ENCODE measurements at places on chromosomes 2 and 18.

DNA sequence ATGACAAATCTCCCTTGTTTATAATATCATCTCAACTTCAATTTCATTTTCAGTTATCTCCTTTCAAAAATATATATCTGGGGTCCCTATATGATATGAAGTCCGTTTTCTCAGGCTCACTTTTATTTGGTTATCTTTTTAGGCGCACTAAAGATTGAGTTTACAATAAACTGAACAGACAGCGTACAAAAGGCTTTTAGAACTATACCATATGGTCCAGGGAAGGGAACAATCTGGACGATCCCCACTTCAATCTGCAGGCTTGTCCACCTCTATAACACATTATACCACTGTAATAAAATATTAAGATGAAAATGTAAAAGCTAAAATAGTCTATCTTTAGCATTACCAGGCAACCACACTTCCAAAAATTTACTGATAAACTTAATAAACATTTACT is 289.9 kb downstream of the ZEB2 start:
- DNase-seq, result no peak

GRCh38 chr2:46545015-46545839 is 65.9 kb downstream of the TMEM247 start:
- no peak for DNase-seq

DNA sequence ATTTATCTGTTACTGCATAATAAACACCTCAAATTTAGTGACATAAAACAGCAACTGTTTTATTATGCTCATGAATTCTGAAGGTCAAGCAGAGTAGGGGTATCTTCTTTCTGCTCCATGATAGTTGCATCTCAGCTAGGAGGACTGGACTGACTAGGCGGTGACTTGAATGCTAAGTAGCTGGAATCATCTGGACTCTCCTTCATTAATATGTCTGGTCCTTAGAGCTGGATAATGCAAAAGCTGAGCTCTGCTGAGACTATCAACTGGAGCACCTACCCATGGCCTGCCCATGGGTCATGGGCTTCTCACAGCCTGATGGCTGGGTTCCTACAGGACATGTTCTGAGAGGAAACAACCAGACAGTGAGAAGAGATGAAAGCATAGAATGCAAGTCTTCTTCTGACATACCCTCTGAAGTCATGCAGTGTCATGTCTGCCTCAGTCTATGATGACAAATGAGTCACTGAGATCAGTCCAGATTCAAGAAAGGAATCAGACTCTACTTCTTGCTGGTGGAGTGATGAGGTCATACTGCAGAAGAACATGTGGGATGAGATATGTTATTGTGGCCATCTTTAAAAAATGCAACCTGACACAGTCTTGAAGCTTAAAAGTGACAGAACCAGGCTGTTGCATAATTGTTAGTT is 174.2 kb upstream of the OSR1 start:
- DNase-seq, result no peak

GRCh38 chr2:204251158-204251997 is 293.9 kb upstream of the PARD3B start:
- no peak for DNase-seq

GRCh38 chr2:28653892-28654662 is 97.6 kb upstream of the PPP1CB start:
- DNase-seq, result no peak

- DNase-seq, result no peak
Measured at GRCh38 chr2:233435436-233436190, 81.3 kb downstream of the DGKD start.

- no peak for DNase-seq
Measured at GRCh38 chr2:240962300-240963064, 35.9 kb upstream of the SNED1 start.

- DNase-seq, result no peak
Measured at GRCh38 chr2:222713002-222713401, 41.5 kb downstream of the MOGAT1 start.

DNA sequence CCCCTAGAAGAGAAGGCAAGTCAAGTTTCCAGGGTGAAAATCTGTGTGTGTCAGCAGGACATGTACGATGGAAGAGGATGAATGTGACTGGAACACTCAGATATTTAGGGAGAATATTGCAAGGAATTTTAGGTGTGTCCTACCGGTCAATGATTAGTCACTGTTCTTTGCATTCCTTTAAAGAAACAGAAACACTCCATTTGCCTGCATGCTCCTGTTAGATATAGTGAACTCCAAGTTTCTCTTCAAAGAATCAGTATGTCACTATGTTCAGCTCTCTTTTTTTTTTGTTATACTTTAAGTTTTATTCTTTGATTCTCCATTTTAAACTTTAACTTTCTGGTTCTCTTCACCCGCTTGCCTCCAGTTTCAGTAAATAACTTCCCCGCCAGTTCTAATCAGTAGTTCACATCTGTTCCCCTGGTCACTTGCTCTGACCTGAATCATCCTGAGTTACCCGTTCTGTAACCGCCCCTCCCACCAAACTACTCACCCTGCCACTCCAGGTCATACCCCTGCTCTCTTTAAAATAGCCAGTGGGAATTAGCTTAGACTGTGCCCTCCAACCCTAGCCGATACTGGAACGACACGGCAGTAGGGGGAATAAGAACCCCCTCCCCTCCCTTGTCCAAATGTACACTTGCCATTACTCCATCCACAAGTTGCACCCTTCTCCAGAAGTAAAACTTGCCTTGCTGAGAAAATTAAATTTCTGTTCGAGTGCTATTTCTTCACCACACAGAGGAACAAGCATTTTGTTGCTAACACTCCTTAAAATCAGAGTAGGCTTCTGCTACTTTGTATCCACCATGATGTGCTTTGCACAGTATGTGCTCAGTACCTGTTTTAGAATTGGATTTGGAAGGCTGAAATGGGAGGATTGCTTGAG is 268.4 kb downstream of the METTL4 start:
- DNase-seq, result no peak

- no peak for DNase-seq
Measured at GRCh38 chr2:70842401-70842800, 6.8 kb upstream of the CD207 start.

DNA sequence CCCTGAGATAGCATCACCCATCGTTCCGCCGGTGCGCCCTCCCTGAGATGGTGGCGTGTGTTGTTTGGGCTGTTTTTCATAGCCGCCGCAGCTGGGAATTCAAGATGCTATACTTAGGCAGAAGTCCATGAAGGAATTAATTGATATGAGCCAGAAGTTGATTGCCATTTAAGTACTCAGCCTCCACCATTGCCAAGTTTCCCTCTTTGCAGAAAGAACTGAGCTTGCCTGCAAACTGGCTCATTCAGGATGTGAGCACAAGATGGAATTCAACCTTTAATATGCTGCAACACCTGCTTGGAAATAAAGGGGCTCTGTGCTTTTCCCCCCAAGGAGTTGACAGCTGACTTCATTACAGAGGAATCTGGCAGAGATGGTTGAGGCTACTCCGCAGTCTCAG is 295.5 kb downstream of the ZNF521 start:
- no peak for DNase-seq

DNA sequence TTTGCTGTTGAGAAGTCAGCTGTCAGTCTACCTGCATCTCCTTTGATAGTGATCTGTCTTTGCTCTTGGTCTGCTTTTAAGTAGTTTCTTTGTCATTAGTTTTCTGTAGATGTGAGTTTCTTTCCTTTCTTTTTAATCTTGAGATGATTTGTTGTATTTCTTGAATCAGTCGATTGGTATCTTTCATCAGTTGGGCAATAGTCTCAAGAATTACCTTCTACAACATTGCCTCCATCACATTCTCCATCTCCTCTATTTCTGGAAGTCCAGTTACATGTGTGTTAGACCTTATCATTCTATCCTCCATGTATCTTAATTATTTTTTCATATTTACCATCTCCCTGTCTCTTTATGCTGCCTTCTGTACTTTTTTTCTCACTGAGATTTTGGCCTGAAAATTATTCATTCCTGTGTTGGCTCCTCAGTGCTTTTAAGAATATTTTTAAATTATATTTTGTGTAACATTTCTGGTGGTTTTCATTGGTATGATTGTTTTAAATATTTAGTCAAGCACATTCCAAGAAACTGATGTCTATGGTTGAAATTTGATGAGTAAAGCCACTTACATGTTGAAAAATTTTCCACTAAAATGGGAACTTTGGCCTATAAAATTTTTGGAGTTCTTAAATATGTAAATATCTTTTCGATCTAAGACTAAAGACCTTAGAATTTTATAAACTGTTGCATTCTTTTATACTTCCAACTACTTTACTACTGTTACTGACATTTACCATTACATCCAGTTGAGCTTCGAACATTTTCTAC is 239.5 kb upstream of the MGAT5 start:
- no peak for DNase-seq

DNA sequence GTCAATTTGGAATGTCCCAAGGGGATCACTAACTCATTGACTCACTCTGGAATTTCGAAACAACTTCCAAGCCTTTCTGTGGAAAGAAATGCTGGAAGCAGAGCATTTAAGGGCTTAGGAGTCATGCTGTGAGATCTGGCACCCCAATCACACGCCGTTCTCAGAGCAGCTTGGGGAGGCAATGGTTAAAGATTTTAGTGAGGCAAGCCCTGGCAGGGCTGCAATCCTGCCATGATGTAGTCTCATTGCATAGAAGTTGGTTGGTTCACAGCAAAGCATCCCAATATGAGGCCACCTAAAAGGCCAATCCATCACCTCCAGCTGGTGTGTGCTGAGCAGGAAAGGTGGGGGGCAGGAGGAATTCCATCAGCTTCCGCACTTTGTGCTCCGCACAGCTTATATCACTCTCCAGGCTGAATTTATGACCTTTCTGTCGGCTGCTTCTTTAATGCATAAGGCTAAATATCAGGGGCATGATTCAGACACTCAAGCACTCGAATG is 1043.9 kb upstream of the POU3F3 start:
- no peak for DNase-seq

DNA sequence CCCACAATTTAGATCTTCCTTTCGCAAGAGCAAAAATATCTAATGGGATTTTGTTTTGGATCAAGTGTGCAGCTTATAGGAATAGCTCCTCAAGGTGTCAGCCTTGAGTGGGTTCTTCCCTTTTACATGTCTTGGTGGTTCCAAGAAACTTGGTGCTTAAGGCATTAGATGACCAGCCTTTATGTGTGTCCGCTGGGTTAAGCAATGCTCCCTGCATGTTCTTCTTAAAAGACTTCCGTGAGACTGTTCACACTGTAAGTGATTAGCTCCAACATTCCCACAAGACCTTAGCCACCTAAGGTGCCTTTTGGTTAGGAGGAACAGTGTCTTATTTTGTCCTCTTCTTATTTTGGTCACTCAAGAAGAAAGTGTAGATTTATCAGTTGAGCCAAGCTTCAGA is 44.3 kb upstream of the GPR39 start:
- DNase-seq, result no peak

GRCh38 chr2:100640431-100641124 is 77.8 kb downstream of the PDCL3 start:
- no peak for DNase-seq

DNA sequence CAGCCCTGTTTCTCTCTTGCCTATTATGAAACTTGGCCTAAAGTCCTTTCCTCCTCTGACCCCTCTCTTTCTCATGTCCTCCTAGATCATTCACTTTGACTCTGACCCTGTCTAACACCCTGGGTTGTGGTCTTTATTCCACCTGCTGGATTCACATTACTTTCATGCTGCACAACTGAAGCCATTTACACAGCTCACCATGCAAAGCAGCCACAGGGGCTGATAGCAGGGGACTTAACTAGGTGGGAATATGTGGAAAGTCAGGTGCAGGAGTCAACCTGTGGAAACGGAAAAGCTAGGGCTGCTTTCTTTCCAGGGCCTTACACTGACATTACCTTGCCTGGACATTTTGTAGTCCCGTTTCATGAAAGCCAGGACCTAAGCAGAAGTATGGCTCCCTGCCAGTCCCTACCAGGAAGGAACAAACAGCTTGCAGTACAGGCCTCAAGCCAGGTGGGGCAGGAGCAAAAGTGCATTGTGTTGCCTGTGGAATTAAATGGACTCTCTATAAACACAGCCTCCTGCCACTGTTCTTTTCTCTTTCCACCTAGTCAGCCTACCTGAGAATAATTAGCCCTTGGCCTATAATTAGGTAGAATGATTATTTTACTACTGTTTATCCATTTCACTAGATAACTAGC is 11.8 kb downstream of the MAPRE3 start:
- peak; percentile 3 for DNase-seq

DNA sequence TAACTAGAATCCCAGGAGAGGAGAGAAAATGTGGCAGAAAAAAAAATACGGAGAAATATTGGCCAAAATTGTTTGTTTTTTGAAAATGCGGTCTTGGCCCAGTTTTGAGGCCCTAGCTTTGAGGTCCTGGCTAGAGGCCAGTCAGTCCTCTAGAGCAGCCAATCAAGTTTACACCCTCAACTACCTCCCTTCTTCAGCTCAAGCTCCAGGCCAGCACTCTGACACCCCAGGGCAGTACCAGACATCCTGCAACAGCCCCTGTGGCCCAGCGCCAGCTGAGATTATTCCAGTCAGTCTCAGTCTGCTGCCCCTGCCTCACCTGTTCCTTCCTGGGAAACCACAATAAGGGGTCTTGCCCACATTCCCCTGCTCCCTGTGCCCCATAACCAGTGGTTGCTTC is 107.7 kb downstream of the UGGT1 start:
- DNase-seq, result no peak

GRCh38 chr2:29235411-29235810 is 120.2 kb downstream of the CLIP4 start:
- DNase-seq, result no peak

GRCh38 chr2:189536830-189537229 is 43.8 kb downstream of the SLC40A1 start:
- DNase-seq, result no peak

- DNase-seq, result no peak
Measured at GRCh38 chr2:6526093-6526824, 339.4 kb downstream of the CMPK2 start.

GRCh38 chr2:123283431-123283830 is 741.7 kb upstream of the CNTNAP5 start:
- no peak for DNase-seq

DNA sequence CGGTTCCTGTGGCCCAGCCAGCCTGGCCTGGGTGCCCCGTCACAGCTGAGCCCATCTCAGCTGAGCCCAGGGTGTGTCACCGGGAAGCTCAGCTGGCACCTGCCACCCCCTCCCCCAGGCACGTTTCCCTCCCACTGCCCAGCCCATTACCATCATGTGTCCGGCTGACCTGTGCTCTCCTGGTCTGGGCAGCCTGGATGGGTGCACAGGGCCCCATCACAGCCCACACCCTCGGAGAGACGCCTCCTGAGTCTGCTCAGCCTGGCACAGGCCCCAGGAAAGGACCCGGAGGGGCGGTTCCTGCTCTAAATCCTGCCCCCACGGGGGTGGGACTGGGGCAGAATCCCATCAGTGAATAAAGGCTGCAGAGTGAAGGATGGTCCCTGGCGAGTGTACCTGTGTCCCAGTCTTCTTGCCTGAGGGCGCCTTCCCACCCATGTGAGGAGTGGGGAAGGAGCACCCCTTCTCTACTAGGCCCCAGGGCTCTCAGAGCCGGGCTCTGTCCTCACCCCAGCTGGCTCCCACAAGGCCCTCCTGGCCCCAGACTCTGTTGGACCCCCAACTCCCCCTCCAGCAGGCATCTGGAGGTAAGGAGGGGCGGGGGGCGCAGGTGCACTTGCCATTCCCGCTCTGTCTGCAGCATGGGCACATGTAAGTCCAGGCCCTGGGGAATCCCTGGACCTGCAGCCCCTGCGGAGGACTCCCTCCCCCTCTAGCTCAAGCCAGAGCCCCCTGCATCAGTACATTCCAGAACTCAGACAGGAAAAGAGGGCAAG is 21.2 kb downstream of the GPC1 start:
- DNase-seq, result no peak

- no peak for DNase-seq
Measured at GRCh38 chr18:26568926-26569665, 20.7 kb upstream of the KCTD1 start.

Measured in T follicular helper cell (primary cell).